CD4-positive, alpha-beta T cell (primary cell): ENCODE measurements at places on chromosomes 2 and 18.

- DNase-seq: no peak
Measured at GRCh38 chr2:183718246-183718645, 594.0 kb downstream of the NUP35 start.

- no peak for DNase-seq
Measured at GRCh38 chr2:33104052-33104623, 157.4 kb downstream of the LTBP1 start.

DNA sequence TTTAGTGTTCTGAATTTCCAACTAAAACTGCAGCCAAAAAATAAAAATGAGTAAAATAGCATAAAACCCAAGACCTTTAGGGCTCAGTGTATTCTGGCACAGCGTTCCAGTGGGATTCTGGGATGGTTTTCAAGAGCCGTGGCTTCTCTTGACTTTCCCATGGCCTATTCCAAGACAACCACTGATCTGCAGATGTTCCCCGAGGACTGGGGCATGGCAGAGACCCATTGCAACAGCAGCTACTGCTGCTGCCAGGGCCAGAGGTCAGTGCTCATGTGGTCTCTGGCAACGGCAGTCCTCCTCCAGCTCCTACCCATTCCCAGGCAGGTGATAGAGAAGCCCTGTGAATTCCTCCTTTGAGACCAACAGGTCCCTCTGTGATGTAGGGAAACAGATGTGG lies 26.8 kb downstream of the TNP1 start:
- no peak for DNase-seq

DNA sequence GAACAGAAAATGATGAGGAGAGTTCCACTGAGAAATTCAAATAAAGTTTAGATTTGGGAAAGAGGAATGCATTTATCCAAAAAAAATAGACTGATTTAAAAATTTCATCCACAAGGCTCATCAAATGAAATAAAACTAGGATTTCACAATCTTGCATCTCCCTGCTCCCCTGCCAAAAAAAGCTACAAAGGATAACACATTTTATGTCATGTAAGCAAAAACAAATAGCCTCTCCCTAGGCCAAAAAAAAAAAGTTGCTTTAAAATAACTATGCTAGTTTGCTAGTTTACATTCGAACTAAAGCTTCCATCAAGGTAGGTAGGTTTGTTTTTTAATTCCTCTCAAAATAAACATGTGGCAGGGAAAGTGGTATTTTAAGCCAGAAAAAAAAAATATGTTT lies 465.5 kb upstream of the ID2 start:
- DNase-seq: no peak

DNA sequence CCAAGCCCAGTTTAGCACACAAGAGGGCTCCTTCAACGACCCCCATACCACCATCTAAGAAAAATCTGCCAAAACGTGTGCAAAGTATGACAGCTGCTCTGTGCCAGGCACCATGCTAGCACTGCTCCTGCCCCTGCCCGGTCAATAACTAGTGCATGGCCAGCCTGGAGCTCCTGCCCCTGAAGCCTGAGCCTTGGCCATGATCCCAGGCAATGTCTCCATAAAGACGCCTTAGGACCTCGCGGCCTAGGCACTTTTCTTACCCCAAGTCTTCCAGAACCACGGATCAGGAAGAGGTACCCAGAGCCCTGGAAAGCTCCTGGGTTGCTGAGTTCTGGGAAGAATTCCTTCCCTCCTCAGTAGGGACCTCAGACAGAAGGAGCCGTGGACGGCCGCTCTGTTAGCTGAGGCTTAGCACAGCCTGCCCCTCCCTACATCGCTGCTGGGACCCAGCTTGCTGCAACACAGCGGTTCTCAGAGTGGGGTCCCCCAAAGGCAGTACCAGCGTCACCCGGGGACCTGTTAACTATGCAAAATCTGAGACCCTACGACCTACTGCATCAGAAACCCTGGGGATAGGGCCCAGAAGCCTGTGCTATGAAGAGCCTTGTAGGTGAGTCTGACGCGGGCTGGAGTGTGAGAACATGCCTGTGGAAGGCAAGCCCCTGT lies 117.8 kb upstream of the TWIST2 start:
- no peak for DNase-seq

GRCh38 chr2:159797543-159798375 lies at the start of gene CD302:
Gene CD302 (minus strand): TSS chr2:159798208. CDS start chr2:159798198, 10 bp downstream.
- DNase-seq: no peak

GRCh38 chr18:28287146-28287545 lies 110.2 kb upstream of the CDH2 start:
- DNase-seq: no peak

- no peak for DNase-seq
Measured at GRCh38 chr2:75023666-75024455, 65.4 kb downstream of the POLE4 start.

DNA sequence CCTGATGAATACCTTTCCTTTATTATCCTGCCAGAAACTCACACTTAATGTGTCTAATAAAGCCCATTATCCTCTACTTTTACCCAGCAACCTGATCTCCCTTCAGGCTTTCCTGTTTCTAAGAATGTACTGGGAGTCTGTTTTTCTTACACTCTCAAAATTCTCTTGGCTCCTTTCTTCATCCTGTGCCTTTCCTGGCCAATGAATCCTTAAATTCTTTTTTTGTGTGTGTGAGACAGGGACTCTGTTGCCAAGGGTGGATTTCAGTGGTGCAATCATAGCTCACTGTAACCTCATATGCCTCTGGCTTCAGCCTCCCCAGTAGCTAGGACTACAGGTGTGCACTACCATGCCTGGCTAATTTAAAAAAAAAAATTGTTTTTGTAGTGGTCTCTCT lies 72.7 kb downstream of the MAP2 start:
- no peak for DNase-seq

GRCh38 chr2:216084547-216084946 lies 2.8 kb downstream of the TMEM169 start:
- DNase-seq: peak; percentile 40

DNA sequence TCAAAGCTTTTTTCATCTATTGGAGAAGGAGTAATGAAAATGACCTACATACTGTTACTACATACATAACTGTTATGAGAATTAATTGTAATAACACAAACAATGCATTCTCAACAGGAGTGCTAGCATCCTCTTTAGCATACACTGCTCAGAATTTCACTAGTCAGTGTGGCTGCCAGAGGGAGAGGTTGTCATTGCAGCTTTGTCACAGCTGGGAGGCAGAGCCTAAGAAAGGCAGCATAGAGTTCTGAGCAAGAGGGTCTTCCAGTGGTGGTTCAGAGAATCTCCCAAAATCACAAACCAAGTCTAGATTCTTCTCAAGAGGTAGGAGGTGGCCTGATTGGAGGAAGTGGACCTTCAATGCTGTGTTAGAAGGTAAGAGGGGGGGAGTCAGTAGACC lies 286.7 kb upstream of the CYRIA start:
- no peak for DNase-seq

- DNase-seq: peak; percentile 77
Measured at GRCh38 chr18:77067291-77068061, 65.1 kb downstream of the MBP start.

DNA sequence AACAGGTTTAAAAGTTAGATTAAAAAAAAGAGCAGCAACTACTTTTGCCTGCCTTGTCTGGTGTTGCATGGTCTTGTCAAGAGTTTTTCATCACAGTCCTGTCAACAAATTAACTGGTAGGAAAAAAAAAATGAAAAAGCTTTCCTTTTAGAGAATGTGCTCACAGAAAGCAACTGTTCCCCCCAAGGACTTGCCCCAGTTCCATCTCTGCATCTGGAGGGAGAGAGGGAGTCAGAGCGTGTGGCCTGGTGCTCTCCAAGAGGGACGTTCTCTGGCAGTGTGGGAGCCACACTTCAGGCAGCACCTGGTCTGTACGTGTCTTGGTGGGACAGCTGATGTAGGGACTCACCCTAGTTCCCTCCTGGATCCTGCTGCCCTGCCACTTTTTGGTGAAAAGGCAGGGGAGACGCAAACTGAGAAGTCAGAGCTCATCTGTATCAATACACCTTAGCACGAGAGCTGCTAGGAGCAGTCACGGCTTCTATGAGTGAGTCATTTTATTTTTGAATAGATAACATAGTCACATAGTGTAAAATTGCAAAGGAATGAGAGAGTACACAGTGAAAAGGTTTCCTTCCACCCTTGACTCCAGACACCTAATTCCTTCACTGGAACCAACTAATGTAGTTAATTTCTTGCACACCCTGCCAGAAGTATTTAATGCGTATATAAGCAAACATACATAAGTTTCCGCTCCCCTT lies 172.5 kb upstream of the MGAT5 start:
- DNase-seq: no peak
